DMS53 (cell line): ENCODE measurements at places on chromosomes 5 and 9.

DNA sequence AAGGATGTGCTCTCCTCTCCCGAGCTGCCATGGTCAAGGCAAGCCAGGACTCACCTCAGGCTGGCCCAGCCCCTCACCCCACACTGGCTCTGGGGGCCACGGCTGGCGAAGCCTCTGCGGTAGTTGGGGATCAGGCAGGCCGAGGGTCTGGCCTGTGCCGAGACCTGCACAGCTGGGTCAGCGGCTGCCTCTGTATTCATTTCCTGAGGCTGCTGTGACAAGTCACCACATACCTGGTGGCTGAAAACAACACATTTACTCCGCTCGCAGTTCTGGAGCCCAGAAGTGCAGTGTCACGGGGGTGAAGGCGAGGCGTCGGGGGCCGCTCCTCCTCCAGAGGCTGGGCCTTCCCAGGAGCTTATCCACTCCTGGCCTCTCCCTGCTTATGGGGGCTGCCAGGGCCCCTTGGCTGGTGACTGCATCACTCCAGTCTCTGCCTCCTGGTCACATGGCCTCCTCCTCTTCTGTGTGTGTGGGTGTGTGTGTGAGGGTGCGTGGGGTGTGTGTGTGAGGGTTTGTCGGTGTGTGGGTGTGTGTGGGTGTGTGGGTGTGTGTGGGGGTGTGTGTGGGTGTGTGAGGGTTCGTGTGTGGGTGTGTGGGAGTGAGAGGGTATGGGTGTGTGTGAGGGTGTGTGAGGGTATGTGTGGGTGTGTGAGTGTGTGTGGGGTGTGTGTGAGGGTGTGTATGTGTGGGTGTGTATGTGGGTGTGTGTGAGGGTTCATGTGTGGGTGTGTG, 3.2 kb upstream of the SCGB3A1 start:
- no peak for DNase-seq

DNA sequence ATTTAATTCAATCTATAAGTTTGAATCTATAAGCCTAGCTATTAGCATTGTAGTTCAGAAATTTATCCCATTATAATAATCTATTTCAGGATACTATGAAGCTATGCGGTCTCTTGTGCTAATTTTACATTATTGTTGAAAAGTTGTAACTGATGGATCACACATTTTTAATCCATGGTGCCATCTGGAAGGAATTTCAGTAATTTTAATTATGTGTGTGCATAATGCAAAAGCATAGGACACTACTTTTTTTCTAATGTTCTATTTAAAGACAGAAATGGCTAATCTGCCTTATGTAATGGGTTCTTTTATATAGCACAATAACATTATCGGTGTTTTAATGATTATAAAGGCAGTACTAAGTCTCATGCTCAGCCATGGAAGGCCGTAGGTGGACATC, 90.6 kb downstream of the HOMER1 start:
- DNase-seq, result no peak

DNA sequence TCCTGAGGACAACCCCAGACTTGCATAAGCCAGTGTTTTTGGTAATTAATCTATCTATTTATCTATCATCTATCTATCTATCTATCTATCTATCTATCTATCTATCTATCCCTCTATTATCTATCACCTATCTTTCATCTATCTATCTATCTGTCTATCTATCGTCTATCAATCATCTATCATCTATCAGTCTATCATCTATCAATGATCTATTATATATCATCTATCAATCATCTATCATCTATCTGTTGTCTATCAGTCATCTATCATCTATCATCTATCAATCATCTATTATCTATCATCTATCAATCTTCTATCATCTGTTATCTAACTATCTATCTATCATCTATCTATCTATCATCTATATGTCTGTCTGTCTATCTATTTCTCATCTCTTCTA, 85.5 kb downstream of the PTCH1 start:
- no peak for DNase-seq

GRCh38 chr9:4967523-4967922, 17.5 kb upstream of the JAK2 start:
- DNase-seq, result no peak

- no peak for DNase-seq
Measured at GRCh38 chr5:145934276-145934675, 2.1 kb upstream of the SH3RF2 start.

GRCh38 chr5:122292332-122292731, 19.7 kb upstream of the SNCAIP start:
- no peak for DNase-seq

- DNase-seq, result no peak
Measured at GRCh38 chr5:59390989-59391388, 502.5 kb downstream of the PDE4D start.

- no peak for DNase-seq
Measured at GRCh38 chr9:136262671-136263178, 17.1 kb upstream of the QSOX2 start.

DNA sequence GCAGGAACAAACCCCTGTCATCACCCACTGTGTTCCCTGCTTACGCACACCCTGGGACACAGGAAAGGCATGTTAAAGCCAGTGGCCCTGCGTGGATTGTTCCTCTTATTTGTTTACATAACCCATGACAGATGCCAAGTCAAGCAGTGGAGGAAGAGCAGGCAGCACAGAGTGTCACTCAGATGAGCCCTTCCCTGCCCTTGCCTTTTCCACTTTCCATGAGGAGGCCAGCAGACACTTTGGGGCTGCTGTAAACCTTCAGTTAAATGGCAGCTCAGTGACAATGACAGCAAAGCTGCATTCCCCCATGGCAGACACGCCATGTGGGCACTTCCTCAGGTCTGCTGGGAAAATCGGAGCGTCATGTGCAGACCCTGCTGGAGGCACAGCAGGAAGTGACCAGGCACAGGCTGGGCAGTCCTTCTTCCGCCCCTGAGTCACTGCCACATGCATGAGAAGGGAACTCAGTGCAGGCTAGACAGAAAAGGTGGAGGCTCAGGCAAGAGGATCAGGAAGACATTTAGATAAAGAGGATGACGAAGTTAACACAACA, 216.8 kb upstream of the PIK3R1 start:
- peak; percentile 34 for DNase-seq

GRCh38 chr5:89276566-89277305, 393.8 kb upstream of the MEF2C start:
- DNase-seq, result peak; percentile 6

GRCh38 chr5:39505363-39505762, 80.6 kb upstream of the DAB2 start:
- no peak for DNase-seq

DNA sequence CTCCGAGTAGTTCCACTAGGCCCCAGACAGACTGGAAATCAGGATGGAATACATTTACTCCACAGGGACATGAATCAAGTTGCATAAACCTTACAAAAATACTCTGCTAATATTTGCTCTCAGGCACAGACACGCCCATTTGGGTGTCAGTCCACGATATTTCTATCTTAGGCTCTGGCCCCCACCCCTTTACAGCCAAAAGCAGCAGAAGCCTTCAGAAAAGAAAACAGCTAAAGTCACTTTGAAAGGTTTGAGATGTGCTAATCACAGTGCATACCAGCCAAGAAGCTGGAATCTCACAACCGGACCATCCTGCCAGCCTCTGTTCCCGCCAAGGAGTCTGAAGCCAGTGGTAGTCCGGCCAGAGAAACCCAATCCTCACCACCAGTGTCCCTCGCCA, 22.6 kb downstream of the PTPN3 start:
- DNase-seq, result peak; percentile 11

- no peak for DNase-seq
Measured at GRCh38 chr5:135221187-135221473, 177.9 kb downstream of the MACROH2A1 start.
